ENCODE measurements at places on chromosomes 16 and 17.
A peak's percentile ranks its signal among the peaks of the same experiment; 100 is the strongest.

GRCh38 chr16:84138824-84139627 lies 6.0 kb downstream of the HSDL1 start:
- peak; percentile 35 for DNase-seq

- DNase-seq: no peak
Measured at GRCh38 chr17:45908460-45908859, 14.1 kb downstream of the MAPT start.

DNA sequence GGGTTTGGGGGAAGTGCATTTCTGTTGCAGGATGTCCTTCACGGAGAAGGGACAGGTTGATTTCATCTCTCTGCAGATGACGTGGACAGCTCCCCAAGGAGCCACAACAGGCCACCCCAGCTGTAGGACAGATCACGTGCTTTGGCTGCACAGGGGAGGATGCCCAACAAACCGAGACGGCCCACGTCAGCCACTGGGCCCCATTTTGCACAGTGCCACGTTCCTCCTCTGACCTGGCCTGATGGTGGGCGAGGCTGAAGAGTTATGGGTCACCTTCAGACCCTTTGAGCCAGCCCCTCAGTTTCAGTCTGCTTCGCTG lies 9.0 kb upstream of the RHBDL3 start:
- no peak for DNase-seq

- no peak for DNase-seq
Measured at GRCh38 chr17:46151762-46152161, 41.5 kb downstream of the KANSL1 start.

DNA sequence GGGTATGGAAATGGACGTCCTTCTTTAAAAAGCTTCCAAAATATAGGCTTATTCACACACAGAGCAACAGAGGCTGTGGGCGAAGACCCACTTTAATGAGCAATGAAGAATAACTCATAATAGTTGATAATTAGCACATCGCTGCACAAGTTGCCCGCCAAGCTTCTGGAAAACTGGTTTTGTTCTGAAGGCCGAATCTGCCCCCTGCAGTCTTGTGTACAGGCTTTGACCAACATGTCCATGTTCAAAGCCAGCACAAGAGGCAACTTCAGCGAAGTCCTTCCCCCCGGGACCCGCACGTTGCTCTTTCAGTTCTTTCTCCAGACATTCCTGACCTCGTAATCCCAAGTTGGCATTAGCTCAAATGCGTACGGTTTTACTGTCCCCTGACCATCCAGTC lies 73.3 kb downstream of the IRX5 start:
- no peak for DNase-seq

DNA sequence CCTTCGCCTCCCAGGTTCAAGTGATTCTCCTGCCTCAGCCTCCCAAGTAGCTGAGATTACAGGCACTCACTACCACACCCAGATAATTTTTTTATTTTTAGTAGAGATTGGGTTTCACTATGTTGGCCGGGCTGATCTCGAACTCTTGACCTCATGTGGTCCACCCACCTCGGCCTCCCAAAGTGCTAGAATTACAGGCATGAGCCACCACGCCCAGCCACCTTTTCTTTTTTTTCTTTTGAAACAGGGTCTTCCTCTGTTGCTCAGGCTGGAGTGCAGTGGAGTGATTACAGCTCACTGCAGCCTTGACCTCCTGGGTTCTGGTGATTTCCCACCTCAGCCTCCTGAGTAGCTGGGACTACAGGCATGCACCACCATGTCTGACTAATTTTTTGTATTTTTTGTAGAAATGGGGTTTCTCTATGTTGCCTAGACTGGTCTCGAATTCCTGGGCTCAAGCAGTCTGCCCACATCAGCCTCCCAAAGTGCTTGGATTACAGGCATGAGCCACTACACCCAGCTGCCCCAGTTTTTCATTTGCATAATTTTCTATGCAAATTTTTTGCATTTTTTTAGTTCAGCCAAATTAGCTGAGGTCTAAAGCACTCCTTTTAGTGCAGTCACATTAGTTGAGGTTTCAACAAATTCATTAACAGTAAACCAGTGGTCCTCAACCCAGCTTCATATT lies 11.3 kb downstream of the WWP2 start:
- no peak for DNase-seq

DNA sequence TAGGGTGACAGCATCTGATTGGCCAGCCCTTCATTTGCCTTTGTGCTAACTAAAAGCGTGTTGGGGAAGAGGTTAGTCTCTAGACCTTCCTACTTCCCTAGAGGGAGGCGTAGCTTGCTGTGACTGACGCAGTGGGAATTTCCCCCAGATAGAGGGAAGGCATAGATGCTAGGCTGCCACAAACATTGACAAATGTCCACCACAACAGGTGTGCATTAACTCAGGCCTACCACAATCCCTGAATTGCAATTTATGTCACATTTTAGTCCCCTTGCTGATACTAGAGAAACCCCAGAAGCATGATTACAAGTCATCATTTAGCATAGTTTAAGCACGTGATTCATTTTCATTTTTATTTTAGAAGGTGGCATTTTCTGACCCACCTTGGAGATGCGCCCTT lies 76.3 kb upstream of the WSB1 start:
- no peak for DNase-seq

GRCh38 chr16:1043881-1044451 lies 28.6 kb upstream of the SSTR5 start:
- DNase-seq: no peak

GRCh38 chr17:8151641-8152111 lies 528 bp downstream of the PER1 start:
- DNase-seq: peak; percentile 54

DNA sequence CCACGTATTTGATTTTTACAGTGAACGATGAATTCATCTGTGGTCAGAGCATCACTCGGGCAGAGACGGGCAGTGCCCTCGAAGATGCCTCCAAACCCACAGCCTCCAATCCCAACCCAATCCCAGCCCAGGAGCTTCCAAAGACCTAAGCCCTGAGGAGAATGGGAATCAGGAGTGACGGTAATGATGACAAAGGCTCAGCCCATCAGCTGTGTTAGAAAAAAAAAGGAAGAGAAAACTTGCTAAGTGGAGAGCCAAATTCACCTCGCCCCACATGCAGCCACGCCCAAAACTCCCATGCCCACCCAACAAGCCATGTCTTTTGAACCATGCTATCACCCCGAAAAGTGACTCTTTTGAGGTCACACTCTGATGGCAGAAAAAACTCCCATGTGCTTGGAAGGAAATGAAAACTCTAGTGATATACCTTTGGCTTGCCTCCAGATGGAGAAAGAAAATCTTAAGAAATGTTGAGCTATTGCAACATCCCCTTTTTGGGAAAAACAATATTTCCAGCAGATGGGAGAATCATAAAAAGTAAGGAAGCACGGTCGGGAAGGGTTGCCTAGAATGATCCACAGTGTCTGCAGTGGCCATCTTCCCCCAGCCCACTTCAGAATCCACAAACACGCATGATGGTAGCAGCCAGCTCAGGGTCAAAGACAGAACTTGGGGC lies 37.7 kb downstream of the XYLT1 start:
- no peak for DNase-seq

All from activated naive CD8-positive, alpha-beta T cell treated with anti-CD3 and anti-CD28 coated beads, Interleukin-2, amount 50 U/mL, for 24 hours (primary cell).